T follicular helper cell (primary cell): ENCODE measurements at places on chromosomes 13 and 19.
A peak's percentile ranks its signal among the peaks of the same experiment; 100 is the strongest.

DNA sequence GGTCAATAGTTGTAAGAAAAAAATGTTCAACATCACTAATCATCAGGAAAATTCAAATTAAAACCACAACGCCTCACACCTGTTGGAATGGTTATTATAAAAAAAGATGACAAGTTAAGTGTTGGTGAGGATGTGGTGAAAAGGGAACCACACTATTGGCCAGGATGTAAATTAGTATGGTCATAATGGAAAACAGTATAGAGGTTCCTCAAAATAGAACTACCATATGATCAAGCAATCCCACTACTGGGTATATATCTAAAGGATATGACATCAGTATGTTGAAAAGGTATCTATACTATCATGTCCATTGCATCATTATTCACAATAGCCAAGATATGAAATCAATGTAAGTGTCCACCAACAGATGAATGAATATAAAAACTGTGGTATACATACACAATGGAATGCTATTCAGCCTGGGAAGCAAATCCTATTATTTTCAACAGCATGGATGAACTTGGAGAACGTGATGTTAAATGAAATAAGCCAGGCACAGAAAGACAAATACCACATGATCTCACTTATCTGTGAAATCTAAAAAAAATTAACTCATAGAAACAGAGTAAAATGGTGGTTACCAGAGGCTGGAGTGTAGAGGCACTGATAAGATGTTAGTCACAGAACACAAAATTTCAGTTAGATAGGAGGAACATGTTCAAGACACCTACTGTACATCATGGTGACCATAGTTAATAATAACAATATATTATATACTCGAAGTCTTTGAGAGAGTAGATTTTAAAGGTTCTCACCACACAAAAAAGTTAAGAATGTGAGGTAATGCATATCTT, 56.6 kb downstream of the TBC1D4 start:
- no peak for DNase-seq

GRCh38 chr19:40162104-40162503, 29.1 kb upstream of the MAP3K10 start:
- no peak for DNase-seq

- DNase-seq = no peak
Measured at GRCh38 chr13:99895444-99896368, 75.9 kb downstream of the ZIC5 start.

DNA sequence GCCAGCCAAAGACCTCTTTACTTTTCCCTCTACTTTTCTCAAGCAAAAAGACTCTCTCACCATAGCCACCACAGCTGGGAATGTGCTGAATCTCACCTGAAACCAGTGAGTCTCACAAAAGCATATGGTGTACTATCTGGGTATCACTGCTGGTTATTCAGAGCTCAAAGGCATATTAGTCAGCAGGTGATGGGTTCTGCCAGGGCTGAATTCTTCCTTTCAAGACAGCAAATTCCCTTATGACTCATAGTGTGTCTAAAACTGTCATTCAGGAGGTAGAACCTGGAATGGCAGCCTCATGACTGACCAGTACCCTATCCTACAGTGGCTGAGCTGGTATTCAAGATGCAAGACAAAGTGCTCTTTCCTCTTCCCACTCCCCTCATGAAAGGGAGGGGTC, 2859.1 kb downstream of the PCDH9 start:
- no peak for DNase-seq

DNA sequence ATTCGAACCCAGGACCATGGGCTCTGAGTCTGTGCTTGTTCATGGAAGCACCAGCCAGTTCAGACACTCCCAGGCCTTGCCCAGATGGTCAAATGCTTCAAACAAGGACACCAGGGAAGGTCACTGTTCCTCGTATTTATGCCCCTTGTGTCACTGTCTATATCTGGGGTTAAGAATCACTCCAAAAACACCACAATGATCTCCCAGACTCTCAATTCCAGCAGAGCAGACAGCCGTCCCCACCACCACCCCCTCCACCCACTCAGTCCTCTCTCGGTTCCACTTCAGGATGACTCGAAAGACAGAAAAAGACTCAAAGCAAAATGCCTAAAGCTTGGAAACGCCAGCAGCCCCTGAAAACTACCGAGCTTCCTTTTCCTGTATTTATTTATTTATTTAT, 79.0 kb downstream of the INSR start:
- no peak for DNase-seq

GRCh38 chr13:42926555-42926954, 65.5 kb downstream of the EPSTI1 start:
- no peak for DNase-seq

GRCh38 chr13:111392486-111392885, 72.0 kb downstream of the TEX29 start:
- no peak for DNase-seq

- DNase-seq = no peak
Measured at GRCh38 chr13:22773465-22773864, 407.3 kb upstream of the SGCG start.

DNA sequence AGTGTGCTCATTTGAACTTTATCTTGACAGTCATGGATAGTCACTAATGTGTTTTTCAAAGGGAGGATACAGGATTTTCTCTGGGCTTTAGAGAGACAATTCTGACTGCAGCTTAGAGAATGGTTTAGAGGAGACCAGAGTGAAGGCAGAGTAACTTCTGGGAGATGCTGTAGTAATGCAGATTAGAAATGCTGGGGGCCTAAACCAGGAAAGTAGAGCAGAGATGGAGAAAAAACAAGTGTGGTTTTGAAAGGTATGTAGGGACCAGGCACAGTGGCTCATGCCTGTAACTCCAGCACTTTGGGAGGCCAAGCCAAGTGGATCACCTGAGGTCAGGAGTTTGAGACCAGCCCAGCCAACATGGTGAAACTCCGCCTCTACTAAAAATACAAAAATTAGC, 18.3 kb upstream of the CEBPA start:
- DNase-seq = no peak

DNA sequence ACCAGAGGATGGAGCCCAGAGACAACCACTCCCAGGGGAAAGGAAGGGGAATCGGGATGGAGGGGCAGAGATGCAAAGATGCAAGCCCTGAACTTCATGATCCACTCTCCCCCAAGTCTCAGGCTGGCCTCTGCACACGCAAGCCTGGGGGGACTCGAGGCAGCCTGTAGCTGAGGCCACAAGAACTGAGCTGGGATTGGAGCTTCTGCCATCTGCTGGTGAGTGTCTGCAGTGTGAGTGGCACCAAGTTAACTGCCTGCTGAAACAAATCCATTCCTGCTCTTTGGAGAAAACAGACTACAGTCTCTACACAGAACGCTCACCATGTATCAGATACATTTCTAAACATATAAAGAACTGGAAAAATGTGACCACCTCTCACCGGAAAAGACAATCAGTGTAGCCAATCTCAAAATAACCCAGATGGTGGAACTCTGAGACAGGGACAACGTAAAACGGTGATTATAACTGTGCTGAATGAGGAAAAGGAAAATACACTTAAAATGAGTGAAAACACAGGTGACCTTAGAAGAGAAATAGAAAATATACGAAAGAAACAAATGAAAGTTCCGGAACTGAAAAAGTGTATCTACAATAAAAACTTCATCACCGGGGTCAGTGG, 62.1 kb downstream of the KLF2 start:
- peak; percentile 49 for DNase-seq

DNA sequence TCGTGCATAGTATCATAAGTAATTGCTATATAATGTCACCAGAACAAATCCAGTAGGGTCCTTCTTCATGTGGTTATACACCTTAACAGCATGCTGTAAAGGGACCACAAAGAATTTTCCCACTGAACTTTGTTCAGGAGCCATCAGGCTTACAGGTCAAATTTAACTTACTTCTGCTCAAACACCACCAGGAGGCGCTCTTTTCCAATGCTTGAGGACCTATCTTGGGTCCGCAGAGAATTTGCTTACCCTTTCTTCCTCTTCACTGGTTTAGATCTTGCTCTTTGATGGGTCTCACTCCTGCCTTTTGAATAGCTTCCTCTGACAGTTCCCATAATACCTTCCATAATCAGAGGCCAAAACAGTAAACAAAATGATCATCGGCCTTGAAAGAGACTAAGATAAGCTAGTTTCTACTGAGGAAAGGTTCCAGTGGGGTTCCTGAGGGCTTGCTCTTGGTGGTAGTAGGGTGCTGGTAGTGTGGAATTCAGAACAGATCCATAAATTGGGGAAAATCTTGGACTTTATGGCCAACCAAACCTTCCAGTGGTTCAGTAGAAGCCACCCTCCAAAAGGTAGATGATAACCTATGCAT, 37.4 kb downstream of the SCGB2B2 start:
- DNase-seq = peak; percentile 45

DNA sequence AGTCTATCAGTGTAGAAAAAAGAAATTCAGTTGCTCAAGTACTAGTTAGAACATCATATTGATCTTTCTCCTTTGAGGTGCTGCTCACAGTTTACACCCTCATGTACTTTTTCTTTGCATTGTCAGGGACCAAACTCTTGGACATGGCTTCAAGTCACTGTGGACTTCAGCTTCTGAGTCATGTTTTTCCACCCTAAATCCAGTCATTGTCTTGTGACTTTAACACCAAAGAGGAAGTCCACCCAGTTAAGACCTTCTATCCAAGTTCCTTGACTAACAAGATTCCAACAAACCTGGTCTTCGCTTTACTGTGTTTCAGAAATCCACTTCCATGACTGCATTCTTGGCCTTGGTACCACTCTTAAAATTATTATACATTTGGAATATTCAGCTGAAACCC, 206.7 kb upstream of the ARGLU1 start:
- DNase-seq = no peak

DNA sequence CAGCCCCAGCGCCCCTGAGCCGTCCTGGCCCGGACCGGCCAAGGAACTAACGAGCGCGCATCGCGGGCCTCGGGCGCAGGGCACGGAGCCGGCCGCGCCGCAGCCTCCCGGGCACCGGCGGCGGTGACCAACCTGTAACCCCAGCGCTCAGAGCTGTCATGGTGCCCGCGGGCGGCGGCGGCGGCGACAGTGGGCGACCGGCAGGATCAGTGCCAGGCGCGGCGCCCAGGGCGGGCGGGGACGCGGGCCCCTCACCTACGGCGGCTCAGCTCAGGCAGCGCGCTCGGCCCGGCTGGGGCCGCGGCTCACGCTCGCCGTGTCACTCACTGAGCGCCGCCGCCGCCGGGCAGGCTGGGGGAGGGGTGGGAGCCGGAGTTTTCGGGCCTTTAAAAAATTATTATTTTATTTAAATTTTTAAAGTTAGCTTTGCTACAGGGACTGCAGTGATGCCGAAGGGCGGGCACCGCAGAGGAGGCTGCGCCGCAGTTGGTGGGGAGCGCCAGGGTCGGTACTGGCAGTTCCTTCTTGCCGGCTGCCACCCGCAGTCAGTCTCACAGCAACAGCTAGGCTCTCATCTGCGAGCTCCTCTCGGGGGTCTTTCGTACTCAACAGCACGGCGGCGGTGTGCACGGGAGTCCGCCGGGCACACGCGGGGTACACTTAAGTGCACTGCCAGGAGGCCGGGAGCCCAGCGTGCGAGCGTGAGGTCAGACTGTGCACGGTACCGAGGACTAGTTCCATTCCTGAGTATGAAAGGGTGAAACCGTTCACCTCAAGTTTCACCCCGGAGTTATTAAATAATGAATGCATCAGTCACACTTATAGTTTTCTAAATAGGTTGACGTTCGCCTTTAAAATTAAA, at the start of gene NALCN:
NALCN (minus strand) TSS at position 328 of the 862 bp plus-strand sequence. CDS start 17,382 bp downstream, outside the sequence.
- no peak for DNase-seq

DNA sequence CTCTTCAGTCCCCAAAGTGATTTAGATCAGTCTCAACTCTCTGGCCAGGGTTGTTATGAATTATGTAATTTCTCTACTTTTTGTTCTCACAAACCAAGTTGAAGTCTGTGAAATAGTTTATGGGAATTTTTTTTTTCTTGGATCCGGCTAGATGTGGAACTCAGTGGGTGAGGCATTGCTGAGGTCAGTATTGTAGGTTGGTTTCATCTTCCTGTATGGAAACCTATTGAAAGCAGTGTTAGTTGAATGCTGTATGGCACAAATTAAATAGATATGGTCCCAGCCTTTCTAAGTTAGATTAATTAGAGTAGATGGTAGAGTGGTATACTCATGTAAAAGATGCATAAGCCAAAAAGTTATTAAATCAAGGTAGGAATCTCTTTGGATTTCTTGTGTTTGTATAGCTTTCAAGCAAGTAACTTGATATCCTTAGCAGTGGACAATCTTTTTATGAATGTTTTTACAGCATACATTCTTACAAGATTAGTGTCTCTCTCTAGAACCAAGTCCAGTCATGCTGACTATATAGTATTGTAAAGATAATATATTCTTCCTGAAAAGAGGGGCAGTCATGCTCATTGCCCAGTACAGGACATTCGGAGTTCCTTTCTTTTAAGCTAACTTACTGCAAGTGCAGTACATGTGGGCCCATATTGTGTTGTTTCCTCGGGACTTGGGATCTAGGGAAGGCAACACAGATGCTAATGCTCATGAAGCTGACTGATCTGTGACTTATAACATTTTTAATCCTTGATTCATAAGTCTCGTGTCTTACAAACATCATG, 2541.1 kb downstream of the PCDH9 start:
- DNase-seq = no peak

GRCh38 chr13:50800091-50800739, 43.3 kb downstream of the DLEU7 start:
- DNase-seq = no peak

- no peak for DNase-seq
Measured at GRCh38 chr19:7565332-7565731, 29.8 kb downstream of the PNPLA6 start.

DNA sequence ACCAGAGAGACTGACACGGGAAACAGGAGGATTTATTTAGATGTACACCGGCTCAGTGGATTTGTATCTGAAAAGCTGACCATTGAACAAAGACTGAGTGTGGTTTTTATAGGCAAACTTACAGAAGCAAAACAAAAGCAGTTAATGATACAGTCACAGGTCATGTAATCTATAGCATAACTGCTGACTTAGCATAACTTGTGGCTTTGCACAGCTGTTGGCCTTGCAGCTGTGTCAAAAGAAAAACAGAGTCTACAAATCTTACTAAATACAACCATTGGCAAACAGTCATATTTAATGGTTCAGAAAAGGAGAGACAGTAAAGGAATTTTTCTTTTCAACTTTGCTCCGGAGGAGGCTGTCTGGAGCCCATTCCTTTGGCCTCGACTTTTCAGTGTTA, 2.3 kb upstream of the ILF3 start:
- no peak for DNase-seq

DNA sequence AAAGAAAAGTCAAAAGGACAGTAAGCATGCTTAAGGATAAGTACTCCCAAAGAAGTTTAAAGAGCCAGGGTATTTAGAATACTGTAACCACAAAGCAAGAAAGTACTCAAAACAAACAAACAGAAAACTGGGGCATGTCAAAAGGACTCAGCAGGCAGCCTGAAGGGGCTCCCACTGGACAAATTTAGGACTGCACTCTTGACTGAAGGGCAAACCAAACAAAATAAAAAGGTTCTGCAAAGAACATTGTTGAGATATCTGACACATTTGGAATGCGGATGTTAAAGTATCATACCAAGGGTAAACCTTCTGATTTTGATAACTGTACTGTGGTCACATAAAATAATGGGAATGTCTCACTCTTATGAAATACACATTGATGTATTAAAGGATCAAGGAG, 157.4 kb downstream of the TNFSF13B start:
- DNase-seq = no peak

- no peak for DNase-seq
Measured at GRCh38 chr13:48629277-48629676, 24.5 kb upstream of the CYSLTR2 start.

- no peak for DNase-seq
Measured at GRCh38 chr13:74023484-74023883, 110.7 kb downstream of the KLF12 start.

GRCh38 chr19:28744014-28744413, 468.9 kb downstream of the UQCRFS1 start:
- DNase-seq = no peak
